ENCODE measurements at places on chromosomes 16 and 17. TPM values are rescaled to one million over a fixed set of nuclear protein-coding genes. Genes with fewer than 3 reads are reported as not detected.

The EPN3 gene
- not detected for total RNA-seq

The MGAT5B gene
- 4.1 TPM for total RNA-seq

The C1QTNF8 gene
- total RNA-seq: not detected

The MRM1 gene
- 10.4 TPM for total RNA-seq

The MT1A gene
- not detected for total RNA-seq

The GAS2L2 gene
- not detected for total RNA-seq

The TBC1D3B gene
- not detected for total RNA-seq

The SLC39A11 gene
- 18.3 TPM for total RNA-seq

The ITGAD gene
- 0.06 TPM for total RNA-seq
